Neural progenitor cell (in vitro differentiated cells): ENCODE measurements at places on chromosomes 1 and 21.

DNA sequence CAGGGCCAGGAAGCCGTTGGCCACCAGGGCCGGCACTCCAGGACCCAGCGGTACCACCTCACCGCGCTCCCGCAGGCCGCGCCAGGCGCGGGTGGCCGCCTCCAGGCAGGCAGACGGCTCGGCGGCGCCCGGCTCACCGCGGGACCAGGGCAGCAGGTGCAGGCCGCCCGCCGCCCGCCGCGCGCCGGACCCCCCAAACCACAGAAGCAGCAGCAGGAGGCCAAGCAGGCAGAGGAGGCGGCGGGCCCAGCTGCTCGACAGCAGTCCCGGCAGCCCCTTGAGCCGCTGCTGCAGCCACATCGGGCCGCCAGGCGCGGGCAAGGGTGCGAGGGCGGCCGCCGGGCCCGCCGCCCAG lies 312 bp downstream of the KIAA2013 start:
- no peak for DNase-seq

DNA sequence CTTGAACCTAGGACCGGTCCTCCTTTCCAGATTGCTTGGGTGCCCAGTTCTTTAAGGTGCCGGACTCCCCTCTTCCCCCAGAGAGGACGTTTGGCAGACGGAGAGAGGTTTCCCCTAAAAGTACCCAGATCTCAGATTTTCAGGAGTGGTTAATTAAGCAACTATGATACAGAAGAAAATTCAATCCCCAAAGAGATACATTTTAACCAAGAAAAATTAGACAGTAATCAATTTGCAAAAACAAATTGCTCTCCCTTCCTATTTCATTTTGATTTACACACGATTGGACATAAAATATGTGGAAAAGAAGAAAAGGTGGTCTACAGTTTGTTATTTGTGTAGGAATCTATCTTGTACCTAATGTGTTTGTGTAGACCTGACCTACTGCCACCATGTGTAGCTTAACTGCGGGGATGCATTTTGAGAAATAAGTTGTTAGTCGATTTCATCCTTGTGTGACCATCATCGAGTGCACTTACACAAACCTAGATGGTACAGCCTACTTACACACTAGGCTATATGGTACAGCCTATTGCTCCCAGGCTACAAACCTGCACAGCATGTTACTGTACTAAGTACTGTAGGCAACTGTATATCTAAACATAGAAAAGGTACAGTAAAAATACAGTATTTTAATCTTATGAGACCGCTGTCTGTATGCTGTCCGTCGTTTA lies 755 bp downstream of the RPAP2 start:
- DNase-seq, result no peak

- peak; percentile 64 for DNase-seq
Measured at GRCh38 chr1:20278692-20279130, 12.0 kb upstream of the VWA5B1 start.

DNA sequence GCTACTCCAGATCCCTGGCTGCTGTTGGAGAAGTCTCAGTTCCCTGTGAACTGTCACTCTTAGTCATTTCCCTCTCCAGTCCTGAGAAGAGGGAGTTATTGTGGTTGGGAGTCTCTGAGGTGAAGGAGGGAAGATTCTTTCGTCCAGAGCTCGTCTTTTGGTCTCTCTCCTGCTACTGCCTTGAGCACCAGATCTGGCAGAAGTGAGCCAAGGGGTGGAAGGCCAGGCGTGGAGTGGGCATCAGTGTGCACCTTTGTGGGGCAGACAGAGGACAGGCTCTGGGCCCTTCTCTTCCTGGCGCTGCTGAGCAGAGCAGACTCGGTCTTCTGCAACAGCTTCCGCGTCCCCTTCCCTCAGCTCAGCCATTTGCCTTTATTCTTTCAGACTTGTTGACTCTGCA lies 19.1 kb downstream of the CLCN6 start:
- no peak for DNase-seq
